ENCODE measurements at places on chromosomes 13 and 19.

DNA sequence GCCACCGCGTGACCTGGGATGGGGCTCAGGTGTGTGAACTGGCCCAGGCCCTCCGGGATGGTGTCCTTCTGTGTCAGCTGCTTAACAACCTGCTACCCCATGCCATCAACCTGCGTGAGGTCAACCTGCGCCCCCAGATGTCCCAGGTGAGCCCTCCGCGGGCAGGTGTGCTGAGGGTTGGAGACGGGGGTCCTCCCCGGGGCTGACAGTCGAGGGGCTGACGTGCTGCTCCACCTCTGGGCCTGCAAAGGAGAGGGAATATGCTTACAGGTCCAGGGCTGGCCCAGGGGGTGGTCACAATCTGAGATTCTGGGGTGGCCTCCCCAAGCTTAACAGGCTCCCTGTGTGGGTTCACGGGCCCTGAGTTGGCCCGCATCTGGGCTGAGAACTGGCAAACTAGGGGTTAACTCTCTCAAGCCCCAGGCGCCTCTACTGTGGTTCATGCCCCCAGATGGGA, 386 bp downstream of the VAV1 start:
- no peak for DNase-seq

- DNase-seq, result no peak
Observed at GRCh38 chr13:79044415-79044814, 361.6 kb downstream of the RBM26 start.

DNA sequence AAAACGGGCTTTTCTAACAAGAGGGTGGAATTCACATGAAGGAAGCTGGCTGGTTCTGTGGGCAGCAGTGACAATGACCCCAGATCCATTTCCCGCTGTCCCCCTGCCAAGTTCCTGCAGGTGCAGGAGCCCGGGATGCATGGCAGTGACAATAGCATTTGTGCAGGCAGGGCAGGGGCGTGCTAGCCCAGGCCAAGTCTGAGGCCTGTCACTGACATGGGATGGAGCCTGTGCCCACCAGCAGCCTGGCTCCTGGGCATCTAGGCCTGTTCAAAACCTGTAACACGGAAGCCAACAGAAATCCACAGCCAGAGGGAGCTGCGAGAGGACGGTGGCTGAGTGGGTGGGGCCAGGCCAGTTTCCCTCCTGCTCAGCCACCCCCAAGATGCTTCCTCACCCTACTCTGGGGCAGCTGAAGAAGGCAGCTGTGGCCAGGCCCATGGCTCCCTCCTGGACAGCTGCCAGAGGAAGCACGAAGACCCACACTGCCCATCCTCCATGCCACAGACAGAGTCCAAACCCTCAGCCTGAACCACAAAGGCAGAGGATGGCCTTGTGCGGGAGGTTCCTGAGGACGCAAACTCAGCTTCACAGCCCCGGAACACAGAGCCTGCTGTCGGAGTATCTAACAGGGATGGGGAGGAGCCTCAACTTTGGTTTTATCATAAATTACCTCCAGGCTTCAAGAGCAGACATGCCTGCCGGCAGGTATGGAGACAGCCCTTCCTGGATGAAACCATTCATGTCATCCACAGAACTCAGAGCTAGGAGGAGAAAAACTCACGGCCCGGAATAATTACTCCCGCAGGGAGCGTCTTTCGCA, 74.0 kb downstream of the CEBPG start:
- no peak for DNase-seq

GRCh38 chr13:79896851-79897250, 415.9 kb downstream of the NDFIP2 start:
- DNase-seq, result no peak

DNA sequence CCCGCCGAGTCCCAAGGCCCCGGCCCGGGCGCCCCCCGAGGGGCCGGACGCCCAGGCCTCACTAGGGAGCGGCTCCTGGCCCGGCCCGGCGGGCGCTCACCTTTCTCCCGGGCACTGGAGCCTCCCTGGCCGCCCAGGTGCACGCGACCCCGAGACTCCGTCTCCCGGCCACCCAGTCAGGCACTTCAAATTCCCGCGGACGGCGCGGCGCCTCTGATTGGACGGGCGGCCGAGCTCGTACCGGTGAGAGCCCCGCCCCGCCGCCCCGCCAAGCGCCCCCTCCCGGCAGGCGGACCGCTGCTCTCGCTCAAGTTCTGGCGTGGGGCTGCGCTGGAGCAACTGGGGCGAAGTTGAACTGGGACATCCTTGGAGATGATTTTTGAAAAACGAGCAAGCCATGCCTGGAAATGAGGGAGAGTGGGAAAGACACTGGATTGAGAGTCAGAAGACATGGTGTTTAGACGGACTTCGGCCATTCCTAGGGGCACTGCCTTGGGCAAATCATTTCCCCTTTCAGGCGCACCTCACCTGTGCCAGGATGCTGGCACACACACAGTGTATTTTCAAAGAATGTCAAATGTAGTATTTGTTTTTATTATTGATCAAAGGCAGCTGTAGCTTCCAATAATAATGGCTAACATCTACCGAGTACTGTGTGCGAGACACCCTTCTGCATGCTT, 485.3 kb downstream of the UQCRFS1 start:
- peak; percentile 72 for DNase-seq

- no peak for DNase-seq
Observed at GRCh38 chr19:41552558-41552957, 23.4 kb upstream of the CEACAM21 start.

Measured in activated CD8-positive, alpha-beta memory T cell treated with anti-CD3 and anti-CD28 coated beads for 24 hours (primary cell).